ENCODE measurements at places on chromosomes 4 and X. TPM values are rescaled to one million over a fixed set of nuclear protein-coding genes. Genes with fewer than 3 reads are reported as not detected.

The SLC7A11 gene
- total RNA-seq = 9.6 TPM

The PTCHD1 gene
- 0.61 TPM for total RNA-seq

The WDR17 gene
- 8.5 TPM for total RNA-seq

The CSN1S1 gene
- not detected for total RNA-seq

The PDZD4 gene
- 8.9 TPM for total RNA-seq

The SSX4B gene
- total RNA-seq = not detected

The CXCL6 gene
- total RNA-seq = not detected

The PRDM5 gene
- 23.7 TPM for total RNA-seq

The SLC6A8 gene
- 3.9 TPM for total RNA-seq

The HAUS7 gene
- total RNA-seq = 61.8 TPM

The KIAA1210 gene
- not detected for total RNA-seq

The GAGE12E gene
- not detected for total RNA-seq

The CRMP1 gene
- 4.1 TPM for total RNA-seq

The FGF2 gene
- 10.0 TPM for total RNA-seq

The SPANXA2 gene
- not detected for total RNA-seq

The TMSB15B gene
- total RNA-seq = 2.3 TPM

The FHIP1A gene
- 36.1 TPM for total RNA-seq

The AKAP14 gene
- total RNA-seq = 1.4 TPM

The BTC gene
- total RNA-seq = 6.3 TPM

The ATP1B4 gene
- total RNA-seq = not detected

The USP9X gene
- 72.1 TPM for total RNA-seq

The ADAM29 gene
- not detected for total RNA-seq

The MAGEA2B gene
- not detected for total RNA-seq

The USP27X gene
- 3.5 TPM for total RNA-seq

The VCX3B gene
- 1.3 TPM for total RNA-seq

The OTUD6A gene
- not detected for total RNA-seq

The CTAG2 gene
- total RNA-seq = not detected

The ADAD1 gene
- not detected for total RNA-seq

The PWWP3B gene
- not detected for total RNA-seq

The CLDN2 gene
- total RNA-seq = 1.0 TPM

The EGFL6 gene
- 2.1 TPM for total RNA-seq

The S100G gene
- not detected for total RNA-seq

The KCNIP4 gene
- total RNA-seq = 0.20 TPM

The C4orf51 gene
- not detected for total RNA-seq

The AVPR2 gene
- total RNA-seq = 1.2 TPM

The MAGEC3 gene
- total RNA-seq = not detected

The PCDH11X gene
- 0.14 TPM for total RNA-seq

The GLUD2 gene
- total RNA-seq = 1.7 TPM

The EFHC2 gene
- 1.1 TPM for total RNA-seq

The DGKK gene
- total RNA-seq = not detected

The TMPRSS11A gene
- 0.20 TPM for total RNA-seq

The ARHGAP36 gene
- total RNA-seq = not detected

The FGFBP2 gene
- total RNA-seq = 9.7 TPM

The ADGRG4 gene
- total RNA-seq = not detected

The NAA11 gene
- not detected for total RNA-seq

The NPY2R gene
- total RNA-seq = not detected

The IL2RG gene
- 20.7 TPM for total RNA-seq

The RBMXL3 gene
- not detected for total RNA-seq

The TTC29 gene
- total RNA-seq = 2.5 TPM

The CT55 gene
- not detected for total RNA-seq

The TKTL1 gene
- 0.24 TPM for total RNA-seq

The CXCL11 gene
- total RNA-seq = 0.98 TPM

The CLTRN gene
- total RNA-seq = 1.3 TPM

The TMSB15C gene
- 0.72 TPM for total RNA-seq
